NCI-H1436 treated with DMSO at 0.1 percent for 48 hours (cell line): ENCODE measurements at places on chromosomes 16 and 17.

GRCh38 chr17:70618641-70619040 lies 449.3 kb downstream of the KCNJ2 start:
- no peak for DNase-seq

DNA sequence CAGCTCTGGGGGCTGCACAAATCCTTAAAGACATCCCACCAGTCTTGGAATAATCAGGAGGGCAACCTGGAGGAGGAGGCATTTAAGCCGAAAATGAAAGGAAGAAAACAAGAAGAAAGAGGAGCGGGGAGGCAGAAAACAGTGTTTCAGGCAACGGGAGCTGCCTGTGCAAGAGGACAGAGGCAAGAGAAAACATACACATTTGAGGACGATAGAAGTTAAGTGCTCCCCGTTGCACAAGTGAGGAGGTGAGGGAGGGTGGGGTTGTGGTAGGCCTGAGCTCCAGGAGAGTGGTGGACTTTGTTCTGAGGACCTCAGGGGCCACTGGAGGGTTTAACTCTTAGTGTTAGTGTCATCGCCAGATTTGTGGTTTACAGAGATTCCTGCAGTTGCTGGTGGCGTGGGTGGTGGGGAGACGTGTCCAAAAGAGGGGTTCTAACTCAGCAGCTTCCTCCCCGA lies 27.6 kb upstream of the CIBAR2 start:
- DNase-seq = no peak

GRCh38 chr16:19874851-19875546 lies 9.6 kb downstream of the GPRC5B start:
- DNase-seq = no peak

DNA sequence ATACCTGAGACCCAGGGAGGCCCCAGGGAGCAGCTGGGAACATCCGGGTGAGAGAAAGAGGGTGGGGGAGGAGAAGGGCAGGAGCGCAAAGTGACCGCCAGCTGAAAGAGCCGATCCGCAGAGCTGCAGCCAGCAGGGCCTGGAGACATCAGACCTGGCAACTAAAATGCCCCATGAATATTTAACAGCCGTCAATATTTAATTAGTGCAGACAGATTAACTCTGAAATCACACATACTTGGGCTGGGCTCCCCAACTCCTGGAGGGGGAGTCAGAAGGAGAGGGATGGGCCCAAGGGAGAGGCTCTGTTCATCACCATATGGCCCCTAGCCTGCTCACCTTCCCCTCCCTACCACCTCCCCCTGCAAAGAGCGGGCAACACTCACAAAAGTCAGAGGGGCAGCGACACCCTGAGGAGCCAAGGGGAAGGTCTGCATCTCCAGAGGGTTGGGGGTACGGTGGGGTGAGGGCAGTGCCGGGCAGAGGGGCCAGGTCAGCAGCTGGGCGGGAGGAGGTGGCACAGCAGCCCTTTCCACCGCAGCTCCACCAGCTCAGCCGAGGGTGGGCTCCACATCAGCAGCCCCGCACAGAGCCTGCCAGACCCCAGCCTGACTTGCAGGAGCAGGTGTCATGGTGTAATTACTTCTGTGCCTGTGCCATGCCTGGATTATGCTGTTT lies 61.9 kb upstream of the CCL1 start:
- DNase-seq = no peak

GRCh38 chr16:7705885-7706284 lies 373.2 kb downstream of the RBFOX1 start:
- DNase-seq = no peak

DNA sequence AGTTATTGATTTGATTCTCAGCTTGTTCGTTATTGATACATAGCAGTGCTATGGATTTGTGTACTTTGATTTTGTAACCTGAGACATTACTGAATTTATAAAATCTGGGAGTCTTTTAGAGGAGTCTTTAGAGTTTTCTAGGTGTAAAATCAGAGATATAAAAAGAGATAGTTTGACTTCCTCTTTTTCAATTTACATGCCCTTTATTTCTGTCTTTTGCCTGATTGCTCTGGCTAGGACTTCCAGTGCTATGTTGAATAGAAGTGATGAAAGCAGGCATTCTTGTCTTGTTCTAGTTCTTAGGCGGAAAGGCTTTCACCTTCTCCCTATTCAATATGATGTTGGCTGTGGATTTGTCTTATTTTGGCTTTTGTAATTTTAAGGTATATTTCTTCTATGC lies 106.2 kb downstream of the PHKB start:
- no peak for DNase-seq

DNA sequence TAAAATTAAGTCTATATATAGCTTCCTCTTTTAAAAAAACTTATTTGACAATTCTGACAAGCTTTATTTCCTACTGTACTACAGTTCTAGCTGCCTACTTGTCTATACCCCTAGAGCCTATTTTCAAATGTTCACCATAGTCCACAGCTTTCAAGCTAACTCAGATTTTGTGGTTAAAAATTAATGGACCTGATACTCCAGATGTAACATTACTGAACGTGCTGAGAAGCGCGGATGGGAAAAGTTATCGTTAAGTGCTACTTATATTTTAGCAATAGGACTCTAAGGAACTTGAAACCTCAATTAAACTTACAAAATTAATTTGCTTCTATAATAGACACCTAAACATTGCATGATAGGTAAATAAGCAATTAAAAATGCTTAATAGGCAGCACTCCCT lies 31.2 kb downstream of the GNA13 start:
- no peak for DNase-seq

- DNase-seq = no peak
These were observed 23.7 kb downstream of the ARHGAP23 start for GRCh38 chr17:38451840-38452529.

GRCh38 chr17:58336456-58337209 lies 8.0 kb upstream of the TSPOAP1 start:
- no peak for DNase-seq

- DNase-seq = no peak
These were observed 153.3 kb downstream of the CDH11 start for GRCh38 chr16:64968539-64968938.

GRCh38 chr17:17831208-17832031 lies 5.4 kb downstream of the SREBF1 start:
- DNase-seq = no peak

DNA sequence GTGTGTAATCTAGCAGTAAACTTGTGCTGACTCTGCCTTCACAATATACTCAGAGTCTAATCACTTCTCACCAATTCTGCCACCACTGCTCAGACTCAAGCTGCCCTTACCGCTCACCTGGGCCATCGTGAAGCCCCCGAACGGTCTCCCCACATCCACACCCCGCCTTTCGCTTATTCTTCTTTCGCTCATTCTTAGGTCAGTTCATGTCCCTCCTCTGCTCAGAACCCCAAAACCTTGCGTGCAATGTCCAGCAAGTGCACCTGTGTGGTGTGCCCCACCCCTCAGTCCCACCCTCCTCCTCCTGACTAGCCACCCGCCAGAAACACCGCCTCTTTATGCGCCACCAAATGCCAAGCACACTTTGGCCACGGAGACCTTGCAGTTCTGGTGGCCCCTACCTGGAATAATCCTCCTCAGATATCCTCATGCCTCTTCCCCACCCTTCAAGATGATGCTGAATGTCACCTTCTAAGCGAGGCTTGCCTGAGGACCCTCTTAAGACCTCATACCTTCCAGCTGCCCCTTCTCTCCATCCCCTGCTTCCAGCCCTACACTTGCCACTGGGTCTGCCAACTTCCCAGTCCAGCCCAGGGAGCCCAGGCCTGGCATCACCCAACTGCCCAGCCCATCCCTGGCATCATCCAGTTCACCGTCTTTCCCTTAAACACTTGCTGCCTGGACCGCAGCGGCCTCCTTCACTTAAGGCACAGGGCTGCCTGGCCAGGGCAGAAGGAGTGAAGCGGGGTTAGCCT lies 34.3 kb upstream of the RBFOX3 start:
- DNase-seq = no peak

DNA sequence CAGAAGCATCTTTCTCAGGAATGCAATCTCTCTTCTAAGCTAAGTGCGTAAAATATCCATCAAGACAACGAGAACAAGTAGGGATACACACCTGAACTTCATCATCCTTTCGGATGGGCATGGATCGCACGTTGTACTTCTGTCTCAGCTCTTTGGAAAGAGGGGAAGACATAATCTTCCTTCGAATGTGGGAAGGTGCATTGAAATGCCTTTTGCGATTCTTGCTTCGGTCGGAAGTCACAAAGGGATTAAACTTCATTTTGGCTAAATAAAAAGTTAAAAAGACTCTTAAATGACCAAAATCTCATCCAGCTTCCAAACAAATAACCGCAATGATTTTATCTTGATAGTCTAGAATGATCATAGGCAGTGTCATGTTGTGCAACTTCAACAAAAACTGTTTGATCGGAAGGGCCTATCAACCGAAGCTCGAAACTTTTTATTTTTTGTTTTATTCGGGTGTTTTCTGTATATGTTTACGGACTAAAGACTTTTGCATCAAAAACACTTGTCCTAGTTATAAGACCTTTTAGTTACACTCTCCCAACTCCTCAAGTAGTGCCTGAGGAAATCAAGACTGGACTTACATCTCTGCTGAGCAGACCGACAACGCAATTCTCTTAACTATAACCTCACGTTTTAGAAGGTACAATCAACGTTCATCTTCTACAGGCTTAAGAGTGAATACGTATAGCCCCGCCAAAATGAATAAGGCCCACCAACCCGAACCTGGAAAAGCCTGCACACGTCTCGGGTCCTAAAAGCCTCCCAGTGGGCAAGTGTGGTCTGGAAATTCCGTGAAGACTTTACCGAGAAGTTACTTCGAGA lies 727 bp downstream of the RPL26 start:
- no peak for DNase-seq

- no peak for DNase-seq
These were observed 33.9 kb downstream of the ANKRD11 start for GRCh38 chr16:89456419-89456959.

GRCh38 chr16:64162613-64163375 lies 959.1 kb downstream of the CDH11 start:
- no peak for DNase-seq

GRCh38 chr17:28001149-28001548 lies 41.3 kb upstream of the NLK start:
- no peak for DNase-seq

- no peak for DNase-seq
These were observed 407.7 kb upstream of the EEF2KMT start for GRCh38 chr16:5505091-5505887.

DNA sequence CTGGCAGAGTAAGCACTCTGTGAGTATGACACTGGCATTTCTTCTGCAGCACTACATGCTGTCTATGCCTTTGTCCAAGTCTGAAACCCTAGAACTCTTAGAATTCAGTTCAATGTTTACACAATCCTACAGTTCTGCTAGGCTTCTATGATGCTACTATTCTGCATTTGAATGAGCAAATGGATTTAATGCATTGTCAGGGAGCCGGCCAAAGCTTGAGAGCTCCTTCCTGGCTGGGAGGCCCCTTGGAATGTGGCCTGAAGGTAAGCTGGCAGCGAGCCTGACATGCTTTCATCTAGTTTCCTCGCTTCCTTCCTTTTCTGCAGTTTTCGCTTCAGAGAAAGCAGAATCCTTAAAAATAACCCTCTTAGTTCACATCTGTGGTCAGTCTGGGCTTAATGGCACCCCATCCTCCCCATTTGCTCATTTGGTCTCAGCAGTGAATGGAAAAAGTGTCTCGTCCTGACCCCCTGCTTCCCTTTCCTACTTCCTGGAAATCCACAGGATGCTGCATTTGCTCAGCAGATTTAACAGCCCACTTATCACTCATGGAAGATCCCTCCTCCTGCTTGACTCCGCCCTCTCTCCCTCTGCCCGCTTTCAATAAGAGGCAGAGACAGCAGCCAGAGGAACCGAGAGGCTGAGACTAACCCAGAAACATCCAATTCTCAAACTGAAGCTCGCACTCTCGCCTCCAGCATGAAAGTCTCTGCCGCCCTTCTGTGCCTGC lies at the start of gene CCL2:
TSS of gene CCL2 (plus strand) at position 635 of the 730 bp plus-strand sequence. CDS start at position 700, 65 bp downstream.
- DNase-seq = no peak

GRCh38 chr17:67712375-67712774 lies 5.4 kb upstream of the NOL11 start:
- no peak for DNase-seq

- DNase-seq = no peak
These were observed 15.3 kb downstream of the ZC3H7A start for GRCh38 chr16:11781773-11782172.

DNA sequence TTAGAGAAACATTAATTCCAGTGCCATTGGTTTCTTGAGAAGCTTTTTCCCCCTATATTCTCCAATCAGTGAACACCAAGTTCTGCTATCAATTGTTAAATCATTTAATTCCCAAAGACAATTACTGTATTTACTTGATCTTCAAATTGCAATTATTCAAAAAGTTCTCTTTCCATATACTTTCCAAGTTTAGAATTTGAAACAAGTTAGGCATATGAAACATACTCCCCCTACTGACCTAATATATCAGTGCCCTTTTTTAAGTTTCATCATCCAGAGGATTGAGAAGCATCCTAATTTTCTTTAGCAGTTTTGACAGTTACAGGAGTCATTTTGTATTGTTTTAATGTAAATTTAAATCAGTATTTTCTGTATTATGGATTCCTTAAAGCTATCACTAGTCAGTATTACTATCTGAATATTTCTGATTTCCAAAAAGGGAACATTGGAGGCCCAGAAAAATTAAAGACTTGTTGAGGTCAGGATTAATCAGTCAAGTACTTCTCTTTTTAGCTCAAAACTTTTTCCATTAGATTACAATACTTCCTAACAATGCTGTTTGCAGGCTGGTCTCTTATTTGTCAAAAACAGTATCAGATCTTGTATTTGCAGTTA lies 16.3 kb downstream of the MEIOC start:
- no peak for DNase-seq

GRCh38 chr16:20968765-20969164 lies 68.2 kb downstream of the LYRM1 start:
- no peak for DNase-seq

GRCh38 chr17:21066394-21066793 lies 23.6 kb upstream of the USP22 start:
- DNase-seq = no peak

- no peak for DNase-seq
These were observed 24.2 kb downstream of the GPRC5B start for GRCh38 chr16:19860166-19861041.

GRCh38 chr17:59464246-59464645 lies 101.2 kb upstream of the DHX40 start:
- DNase-seq = no peak

DNA sequence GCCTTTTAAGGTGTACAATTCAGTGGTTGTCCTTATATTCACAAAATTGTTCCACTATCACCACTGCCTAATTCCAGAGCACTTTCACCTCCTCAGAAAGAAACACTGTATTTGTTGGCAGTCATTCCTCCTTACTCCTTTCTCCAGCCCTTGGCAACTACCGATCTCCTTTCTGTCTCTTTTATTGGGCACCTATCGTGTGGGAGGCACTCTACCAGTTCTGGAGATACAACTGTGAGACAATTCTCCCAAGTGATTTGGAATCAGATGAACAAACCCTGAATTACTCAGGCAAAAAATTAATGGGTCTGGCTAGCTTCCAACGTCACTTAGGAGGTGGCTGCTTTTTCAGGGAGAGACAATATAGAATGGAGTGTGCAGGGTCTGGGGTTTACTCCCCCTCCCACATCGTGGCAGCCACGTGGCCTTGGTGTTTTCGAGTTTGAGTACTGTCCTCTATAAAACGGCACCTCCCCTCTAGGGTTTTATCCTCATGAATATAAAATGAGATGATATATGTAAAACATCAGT lies 63.9 kb downstream of the SHISA9 start:
- peak; percentile 10 for DNase-seq
